ENCODE measurements at places on chromosomes 3 and 15. TPM values are rescaled to one million over a fixed set of nuclear protein-coding genes. Genes with fewer than 3 reads are reported as not detected.

CCR4 gene
- total RNA-seq = 0.29 TPM

CPLX3 gene
- not detected for total RNA-seq

RNU5B-1 gene
- not detected for total RNA-seq

FILIP1L gene
- 16.6 TPM for total RNA-seq

IL20RB gene
- 0.12 TPM for total RNA-seq

NANOGP8 gene
- total RNA-seq = 1.7 TPM

LRRC49 gene
- total RNA-seq = 28.7 TPM

BHLHE40 gene
- 117 TPM for total RNA-seq

CMTM6 gene
- 57.7 TPM for total RNA-seq

CHRFAM7A gene
- 5.0 TPM for total RNA-seq

SKOR1 gene
- total RNA-seq = 0.29 TPM

CDHR4 gene
- 0.35 TPM for total RNA-seq

HEMK1 gene
- total RNA-seq = 16.1 TPM

EFCAB12 gene
- total RNA-seq = 2.3 TPM

SNRPA1 gene
- total RNA-seq = 22.0 TPM

GOLGA6B gene
- total RNA-seq = 0.23 TPM

THRB gene
- 22.3 TPM for total RNA-seq

CPNE9 gene
- total RNA-seq = 0.23 TPM

ZNF660 gene
- total RNA-seq = 8.2 TPM

HACL1 gene
- total RNA-seq = 21.1 TPM

NKTR gene
- total RNA-seq = 133 TPM

CADM2 gene
- total RNA-seq = 7.1 TPM

EXD1 gene
- total RNA-seq = not detected

IGDCC3 gene
- 4.1 TPM for total RNA-seq

TUSC7 gene
- total RNA-seq = not detected

CXCR6 gene
- 0.12 TPM for total RNA-seq

RHCG gene
- total RNA-seq = 11.7 TPM

TGM5 gene
- not detected for total RNA-seq

CALML4 gene
- 15.3 TPM for total RNA-seq

ARPIN gene
- total RNA-seq = 21.7 TPM

PLS1 gene
- 14.1 TPM for total RNA-seq

TRH gene
- total RNA-seq = 0.35 TPM

CCRL2 gene
- 2.6 TPM for total RNA-seq

GASK1A gene
- 11.2 TPM for total RNA-seq

AGBL1 gene
- 9.9 TPM for total RNA-seq

CKMT1B gene
- 1.9 TPM for total RNA-seq

MAGEL2 gene
- 5.4 TPM for total RNA-seq

All from metanephros (tissue), 2 donors.